ENCODE measurements at places on chromosomes 13 and 19.

- no peaks in the 10 kb centered on the region for H3K36me3 ChIP-seq
- H3K27ac ChIP-seq: no peak overlapping the region
- H3K4me1 ChIP-seq: no peaks in the 10 kb centered on the region
- H3K27me3 ChIP-seq: no peaks in the 10 kb centered on the region
- H3K4me3 ChIP-seq: no peak overlapping the region
- DNase-seq: no peak
Observed at GRCh38 chr13:81987677-81988357, 1646.9 kb upstream of the SPRY2 start.

DNA sequence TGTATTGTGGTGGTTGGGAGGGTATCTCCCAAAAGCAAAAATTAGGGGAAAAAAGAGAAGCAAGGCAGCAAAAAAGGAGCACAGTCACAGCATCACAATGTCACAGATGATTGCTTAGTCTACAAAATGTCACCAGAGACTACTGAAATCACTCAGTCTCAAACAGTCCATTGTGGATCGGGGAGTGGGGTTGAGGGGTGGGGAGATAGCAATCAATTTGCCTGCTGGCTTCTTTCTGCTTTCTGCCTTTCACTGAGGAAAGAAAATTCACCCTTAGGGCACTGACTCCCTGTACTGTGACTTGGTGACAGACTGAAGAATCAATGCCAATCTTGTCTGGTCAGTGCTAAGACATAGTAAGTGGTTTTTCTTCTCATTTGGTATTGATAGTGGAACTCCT, 2127.1 kb upstream of the PCDH20 start:
- H3K27me3 ChIP-seq: no peaks in the 10 kb centered on the region
- H3K36me3 ChIP-seq: no peaks in the 10 kb centered on the region
- no peak overlapping the region for H3K4me3 ChIP-seq
- H3K4me1 ChIP-seq: no peaks in the 10 kb centered on the region
- no peak for DNase-seq
- no peak overlapping the region for H3K27ac ChIP-seq

DNA sequence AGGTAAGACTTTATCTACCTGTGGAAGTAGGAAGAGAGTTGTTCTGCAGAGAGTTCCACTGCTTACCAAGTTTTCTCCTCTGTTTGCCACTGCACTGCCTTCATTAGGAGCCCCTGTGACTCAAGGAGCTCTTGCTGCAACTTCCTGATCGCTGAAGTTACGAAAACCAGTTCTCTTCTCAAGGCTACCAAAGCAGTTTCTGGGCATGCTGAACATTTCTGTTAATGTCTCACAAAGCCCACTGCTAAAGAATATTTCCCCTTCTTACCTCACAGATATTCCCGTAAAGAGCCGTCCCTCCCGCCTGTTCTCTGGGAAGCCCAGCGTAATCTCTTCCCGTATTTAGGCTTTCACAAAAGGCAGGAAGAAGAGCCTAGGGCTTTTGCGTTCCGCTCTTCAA, 82.6 kb upstream of the OXGR1 start:
- H3K27ac ChIP-seq: no peak overlapping the region
- H3K36me3 ChIP-seq: no peaks in the 10 kb centered on the region
- H3K4me3 ChIP-seq: no peak overlapping the region
- no peaks in the 10 kb centered on the region for H3K4me1 ChIP-seq

DNA sequence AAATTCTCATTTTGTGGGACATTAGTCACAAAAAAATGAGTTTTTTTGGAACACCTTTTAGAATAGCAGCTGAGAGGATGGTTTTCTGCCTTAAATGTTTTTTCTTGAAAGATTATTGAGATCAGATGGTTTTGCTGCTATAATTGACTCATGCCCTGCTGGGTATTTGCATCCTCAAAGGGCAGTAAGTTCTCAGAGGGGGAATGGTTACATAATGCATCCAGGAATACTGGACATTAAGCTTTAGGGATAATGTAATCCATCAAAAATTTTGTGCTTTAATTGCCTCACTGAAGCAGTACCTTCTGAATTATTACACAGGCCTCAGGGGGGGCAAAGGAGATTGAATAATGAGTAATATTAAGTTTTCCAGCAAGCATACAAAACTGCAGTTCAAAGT, 866.3 kb upstream of the SPRY2 start:
- no peaks in the 10 kb centered on the region for H3K27me3 ChIP-seq
- H3K27ac ChIP-seq: no peak overlapping the region
- DNase-seq: no peak
- H3K4me1 ChIP-seq: no peaks in the 10 kb centered on the region
